Hematopoietic multipotent progenitor cell treated with erythropoietin and hydrocortisone succinate and interleukin-3 and kit ligand, for 8 days (in vitro differentiated cells): ENCODE measurements at places on chromosomes 4 and X.

GRCh38 chr4:105568584-105568983 is 16.2 kb downstream of the ARHGEF38 start:
- DNase-seq: no peak

DNA sequence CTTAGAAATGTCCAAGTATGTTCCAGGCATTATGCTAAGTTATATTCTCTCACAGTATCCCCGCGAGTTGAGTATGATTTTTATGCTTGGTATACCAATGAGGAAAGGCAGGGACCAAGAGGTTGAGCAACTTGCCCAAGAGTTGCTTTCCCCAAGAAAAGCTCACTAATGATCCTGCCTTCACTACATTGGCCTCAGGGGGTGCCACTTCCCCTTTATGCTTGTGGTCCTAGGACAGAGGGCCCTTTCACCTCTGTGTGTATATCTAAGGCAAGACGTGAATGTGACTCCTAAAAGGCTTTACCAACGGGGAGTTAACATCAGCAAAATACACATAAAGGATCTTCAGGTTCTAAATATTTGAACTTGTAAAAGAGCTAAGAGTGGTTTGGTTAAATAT is 164.4 kb upstream of the CPEB2 start:
- DNase-seq: peak; percentile 20

DNA sequence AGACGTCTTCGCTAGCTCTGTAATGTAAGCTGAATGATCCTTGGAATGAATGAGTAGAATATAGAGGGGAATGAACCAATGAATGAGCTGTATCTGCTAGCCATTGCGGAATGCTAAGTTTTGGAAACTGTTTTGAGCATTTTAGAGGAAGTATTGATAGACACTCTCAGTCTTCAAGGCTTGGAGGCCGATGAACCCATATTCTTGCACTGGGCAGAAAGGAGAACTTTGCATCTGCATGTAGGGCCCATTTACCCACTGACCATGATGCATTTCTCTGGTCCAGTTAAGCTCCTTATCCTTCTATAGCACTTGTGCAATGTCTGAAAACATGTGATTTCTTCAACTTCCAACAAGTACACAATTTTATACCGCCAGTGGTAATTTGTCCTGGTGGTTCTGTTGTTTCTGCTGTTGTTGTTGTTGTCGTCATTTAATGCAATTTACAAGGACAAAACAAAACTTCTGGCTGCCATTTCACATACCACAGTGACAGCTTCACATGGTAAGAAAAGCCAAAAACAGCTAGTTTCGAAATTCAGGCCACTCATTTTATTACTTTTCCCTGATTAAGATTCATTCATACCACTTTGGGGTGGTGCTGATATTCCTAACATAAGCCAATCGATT is 85.0 kb upstream of the MTM1 start:
- DNase-seq: no peak

DNA sequence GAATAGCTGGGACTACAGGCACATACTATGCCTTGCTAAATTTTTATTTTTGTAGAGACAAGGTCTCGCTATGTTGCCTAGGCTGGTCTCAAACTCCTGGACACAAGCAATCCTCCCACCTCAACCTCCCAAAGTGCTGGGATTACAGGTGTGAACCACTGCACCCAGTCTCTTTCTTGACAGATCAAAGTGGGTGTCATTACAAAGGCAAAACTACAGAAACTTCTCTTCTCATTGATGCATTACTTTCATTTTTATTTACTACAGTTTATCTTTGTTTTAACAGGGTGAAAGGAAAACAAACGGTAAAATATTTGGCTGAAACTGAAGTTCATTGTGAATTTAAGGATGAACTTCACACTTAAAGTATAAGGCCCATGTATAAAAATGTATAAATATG is 74.6 kb downstream of the NAF1 start:
- DNase-seq: no peak

GRCh38 chr4:185396724-185397385 is at the start of gene ANKRD37:
Gene ANKRD37, plus strand, starts transcription at chr4:185396841. Its CDS starts 83 bp downstream, at chr4:185396924.
- DNase-seq: no peak

DNA sequence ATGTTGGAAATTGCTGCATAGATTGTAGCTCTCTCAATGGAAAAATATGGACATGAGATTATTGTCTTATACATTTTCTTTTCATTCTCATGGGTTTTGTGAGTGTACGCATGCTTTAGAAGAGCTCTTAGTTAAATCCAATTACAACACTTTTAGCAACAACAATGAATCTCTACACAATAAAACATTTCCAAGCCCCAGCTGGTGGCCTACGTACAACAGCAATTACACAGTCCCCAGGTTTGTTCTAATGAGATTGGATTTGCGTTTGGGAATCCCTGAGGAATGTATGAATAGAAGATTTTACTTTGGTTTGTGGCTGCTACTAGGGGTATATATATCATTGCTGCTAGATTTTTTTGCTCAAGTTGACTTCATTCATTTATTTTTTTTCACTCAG is 98.6 kb downstream of the FHDC1 start:
- no peak for DNase-seq

DNA sequence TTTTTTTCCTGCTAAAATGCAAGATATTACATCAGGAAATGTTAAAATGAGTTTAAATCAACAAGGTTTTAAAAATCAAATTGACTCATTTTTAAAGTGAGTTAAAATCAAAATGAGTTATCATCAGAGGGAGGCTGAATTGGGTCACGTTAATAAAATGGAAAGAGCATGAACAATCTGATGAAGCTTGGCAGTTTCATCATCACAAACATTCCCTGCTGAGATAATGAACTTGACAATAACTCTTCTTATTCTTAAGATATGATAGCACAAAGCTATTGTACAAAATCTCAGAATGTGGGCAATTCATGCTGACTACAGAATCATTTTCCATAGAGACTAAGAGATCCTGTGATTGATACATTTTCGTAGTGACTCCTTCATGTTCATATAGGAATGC is 1086.7 kb downstream of the STIM2 start:
- DNase-seq: no peak

GRCh38 chr4:21276046-21276445 is 575.8 kb downstream of the PACRGL start:
- no peak for DNase-seq

GRCh38 chr4:145784036-145784435 is 104.1 kb downstream of the C4orf51 start:
- no peak for DNase-seq

DNA sequence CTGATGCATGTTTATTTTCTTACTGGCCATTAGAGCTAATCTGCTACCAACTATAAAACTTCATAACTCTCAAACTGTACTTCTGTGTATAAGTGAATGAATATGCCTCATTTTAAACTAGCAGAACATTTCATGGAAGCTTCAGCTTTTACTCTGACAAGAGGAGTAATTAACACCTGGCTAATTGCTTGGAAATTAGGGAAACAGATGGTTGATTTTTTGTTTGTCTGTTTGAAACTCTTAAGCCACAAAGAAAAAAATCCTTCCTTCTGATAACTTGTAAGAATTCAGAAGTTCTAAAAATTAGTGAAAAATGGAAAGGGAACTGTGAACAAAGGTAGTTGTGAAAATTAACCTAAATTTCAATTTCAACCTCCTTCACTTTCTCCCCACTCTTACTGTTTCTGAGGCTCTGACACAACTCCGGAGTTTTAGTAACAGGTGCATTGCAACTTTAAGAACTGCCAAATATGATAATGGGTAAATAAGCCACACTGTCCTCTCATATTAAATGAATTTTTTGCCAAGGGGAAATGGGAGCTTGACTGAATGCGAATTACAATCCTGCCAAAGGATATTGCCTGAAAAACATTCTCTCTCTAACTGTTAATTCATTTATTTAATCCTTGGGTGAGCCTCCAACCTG is 1.0 kb downstream of the EGF start:
- DNase-seq: no peak

DNA sequence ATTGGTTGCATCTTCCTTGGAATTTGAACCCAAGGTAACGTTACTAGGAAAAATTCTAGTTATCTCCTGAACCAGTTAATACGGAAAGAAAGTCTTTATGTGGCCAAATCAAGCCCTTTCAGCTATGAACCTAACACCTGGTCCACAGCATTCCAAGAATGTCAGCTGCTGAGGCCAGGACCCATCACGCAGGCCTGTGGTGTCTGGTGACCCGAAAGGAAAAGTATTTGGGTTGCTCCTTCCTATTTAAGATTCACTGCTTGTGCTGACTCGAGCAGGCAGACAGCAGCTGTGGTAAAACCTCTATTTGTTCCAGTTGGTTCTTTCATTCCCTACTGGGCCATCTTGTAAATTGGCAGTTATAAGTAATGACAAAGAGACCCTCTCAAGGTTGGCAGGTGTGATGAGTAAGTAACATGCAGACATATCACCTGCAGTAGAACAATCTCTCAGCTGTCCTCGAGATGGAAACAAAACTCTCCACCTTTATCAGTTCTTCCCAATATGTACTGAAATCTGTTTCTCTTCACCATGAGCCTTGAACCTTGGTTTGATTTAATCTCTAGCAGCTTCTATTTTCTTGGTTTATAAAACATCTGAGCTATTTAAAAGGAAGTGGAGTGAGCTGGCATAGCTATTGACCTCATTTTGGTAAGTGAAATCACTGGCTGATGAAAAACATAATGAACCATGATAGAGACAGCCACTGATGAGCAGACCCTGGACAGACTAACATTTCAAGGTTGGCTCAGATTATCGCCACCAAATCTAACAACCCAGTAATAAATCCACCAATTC is 182.1 kb upstream of the SMIM31 start:
- no peak for DNase-seq

DNA sequence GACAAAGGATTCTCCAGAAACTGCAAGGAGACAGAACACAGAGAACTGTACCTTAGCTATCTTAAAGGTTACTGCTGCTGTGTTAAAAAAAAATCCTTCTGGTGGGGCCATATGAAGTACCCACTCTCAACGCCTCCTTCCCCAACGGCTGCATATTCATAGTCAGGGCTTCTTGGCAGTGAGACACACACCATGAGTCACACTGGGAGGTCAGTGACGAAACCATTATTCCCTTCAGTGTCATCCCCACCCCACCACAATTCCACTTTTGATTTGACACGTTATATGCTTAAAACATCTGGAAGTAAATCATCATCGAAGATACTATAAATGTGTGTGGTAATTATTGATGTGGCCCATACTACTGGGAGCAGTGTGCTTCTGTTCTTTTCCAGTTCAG is 271.5 kb downstream of the LDB2 start:
- no peak for DNase-seq

DNA sequence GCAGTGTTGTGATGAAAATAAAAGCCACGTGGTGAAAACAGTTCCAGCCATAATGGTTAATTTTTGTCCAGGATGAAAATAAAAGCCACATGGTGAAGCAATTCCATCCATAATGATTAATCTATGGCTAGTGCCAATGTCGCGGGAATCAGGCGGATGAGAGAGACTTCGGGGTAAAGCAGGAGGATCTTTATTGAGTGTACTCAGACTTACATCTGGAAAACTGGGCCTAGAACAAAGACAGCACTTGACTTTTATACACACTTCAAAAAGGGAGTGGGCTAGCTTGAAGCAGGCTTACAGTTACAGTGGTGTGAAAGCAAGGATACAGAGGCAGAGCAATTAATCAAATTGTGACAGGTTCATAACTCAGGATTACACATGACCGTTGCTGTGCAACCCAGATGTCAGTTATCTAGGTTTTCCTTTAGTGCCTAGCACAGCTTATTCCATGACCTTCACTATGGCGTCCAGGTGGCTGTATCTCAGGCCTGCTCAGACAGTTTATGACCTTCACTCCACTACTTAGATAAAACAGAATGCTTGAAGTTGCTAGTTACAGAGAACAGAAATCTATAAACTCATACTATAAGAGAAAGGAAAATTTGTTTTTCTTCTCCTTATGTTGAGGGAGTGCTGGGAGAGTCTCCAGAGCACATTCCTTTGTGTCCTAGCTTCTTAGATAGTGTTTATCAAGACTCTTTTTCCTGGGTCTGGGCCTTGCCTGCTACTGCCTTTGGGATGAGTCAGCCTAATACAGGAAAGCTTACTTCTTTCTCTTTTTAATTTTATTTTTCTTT is 5.9 kb upstream of the PLA2G12A start:
- no peak for DNase-seq

DNA sequence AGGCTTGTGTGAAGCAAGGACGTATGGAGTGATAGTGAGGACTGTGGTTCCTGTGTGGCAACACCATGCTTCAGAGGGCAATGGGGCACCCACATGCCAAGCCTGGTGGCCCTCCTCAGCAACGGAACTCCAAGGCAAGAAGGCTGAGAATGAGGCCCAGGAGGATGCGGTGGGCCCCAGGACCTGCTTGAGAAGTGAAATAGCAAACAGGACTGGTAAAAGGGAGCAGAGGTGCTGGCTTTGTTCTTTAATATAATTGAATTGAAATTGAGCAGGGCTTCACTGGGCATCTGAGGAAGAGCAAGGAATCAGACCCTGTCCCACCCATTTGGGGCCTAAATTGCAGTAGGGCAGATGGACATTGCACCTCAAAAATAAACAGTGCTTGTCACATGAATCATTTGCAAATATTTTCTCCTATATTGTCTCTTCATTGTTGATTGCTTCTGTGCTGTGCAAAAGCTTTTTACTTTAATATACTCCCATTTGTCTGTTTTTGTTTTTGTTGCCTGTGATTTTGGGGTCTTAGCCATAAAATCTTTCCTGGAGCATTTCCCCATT is 2.3 kb downstream of the TMEM187 start:
- DNase-seq: no peak

- no peak for DNase-seq
These were observed 47.5 kb upstream of the SPANXN4 start for GRCh38 chrX:142978130-142978684.

DNA sequence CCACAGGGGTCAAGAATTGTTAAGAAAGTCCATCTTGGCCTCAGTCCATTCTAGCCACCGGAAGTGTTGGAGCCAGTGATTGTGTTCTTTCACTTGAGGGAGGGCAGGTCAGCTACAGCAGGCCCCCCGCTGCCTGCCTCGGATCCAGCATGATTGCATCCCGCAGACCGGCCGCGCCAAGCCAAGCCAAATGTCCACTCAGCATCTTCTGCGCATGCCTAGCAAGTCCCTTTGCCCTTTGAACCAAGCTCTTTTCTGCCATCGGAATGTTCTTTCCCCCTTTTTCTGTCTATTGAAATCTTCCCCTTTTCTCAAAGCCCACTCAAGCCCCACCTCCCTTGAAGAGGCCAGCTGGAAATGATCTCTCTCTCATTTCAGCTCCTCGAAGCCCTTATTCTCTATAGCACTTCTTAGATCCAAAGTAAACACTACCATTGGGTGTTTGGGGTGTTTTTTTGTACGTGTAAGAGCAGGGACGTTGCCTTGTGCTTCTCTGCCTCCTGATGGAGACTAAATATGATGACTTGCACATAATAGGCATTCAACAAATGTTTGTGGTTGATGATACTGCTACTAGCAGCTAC is 147.8 kb upstream of the BCOR start:
- DNase-seq: peak; percentile 8

- DNase-seq: peak; percentile 65
These were observed 211.5 kb downstream of the PDGFRA start for GRCh38 chr4:54440394-54441136.

DNA sequence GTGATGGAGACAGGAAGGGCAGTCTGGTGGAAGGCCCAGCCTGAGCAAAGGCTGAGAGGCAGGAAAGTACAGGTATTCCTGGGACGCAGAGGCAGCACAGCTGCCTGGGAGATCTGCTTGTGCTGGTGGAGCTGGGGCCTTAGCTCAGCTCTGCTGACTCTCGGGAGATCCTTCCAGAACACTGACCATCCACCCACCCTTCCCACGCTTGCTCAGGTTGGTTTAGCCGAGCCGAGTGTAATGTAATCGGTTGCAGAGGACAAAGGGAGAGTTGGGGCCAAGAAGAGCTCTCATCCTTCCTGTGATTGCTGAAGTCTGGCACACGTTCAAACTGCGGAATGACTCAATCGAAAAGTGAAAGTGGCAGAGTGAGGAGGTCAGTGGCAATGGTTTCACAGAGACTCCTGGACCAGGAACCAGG is 43.1 kb upstream of the GPR78 start:
- DNase-seq: no peak

- no peak for DNase-seq
These were observed 90.3 kb upstream of the TBL1X start for GRCh38 chrX:9374555-9374954.
